KBM-7 (cell line): ENCODE measurements at places on chromosomes 2 and 18.

- no peak for DNase-seq
Measured at GRCh38 chr2:146004462-146004861, 1484.5 kb upstream of the ZEB2 start.

GRCh38 chr2:212595036-212595654, 56.5 kb upstream of the ERBB4 start:
- DNase-seq, result peak; percentile 48

DNA sequence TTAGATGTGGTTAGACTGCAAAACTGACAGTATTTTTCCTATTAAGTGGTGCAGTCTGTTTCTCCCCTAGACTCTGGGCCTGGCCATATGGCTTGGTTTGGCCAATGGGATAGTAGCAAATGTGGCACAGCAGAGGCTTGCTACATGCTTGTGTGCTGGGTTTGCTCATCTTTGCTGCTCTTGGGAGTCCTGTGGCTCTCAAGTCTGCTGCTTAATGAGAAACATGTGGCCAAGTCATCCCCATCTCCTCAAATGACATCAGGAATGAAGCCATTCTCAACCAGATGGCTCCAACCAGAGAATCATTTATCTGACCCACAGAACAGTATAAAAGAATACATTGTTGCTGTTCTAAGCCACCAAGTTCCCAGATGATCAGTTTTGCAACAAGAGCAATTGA, 57.1 kb upstream of the PAX3 start:
- DNase-seq, result no peak

DNA sequence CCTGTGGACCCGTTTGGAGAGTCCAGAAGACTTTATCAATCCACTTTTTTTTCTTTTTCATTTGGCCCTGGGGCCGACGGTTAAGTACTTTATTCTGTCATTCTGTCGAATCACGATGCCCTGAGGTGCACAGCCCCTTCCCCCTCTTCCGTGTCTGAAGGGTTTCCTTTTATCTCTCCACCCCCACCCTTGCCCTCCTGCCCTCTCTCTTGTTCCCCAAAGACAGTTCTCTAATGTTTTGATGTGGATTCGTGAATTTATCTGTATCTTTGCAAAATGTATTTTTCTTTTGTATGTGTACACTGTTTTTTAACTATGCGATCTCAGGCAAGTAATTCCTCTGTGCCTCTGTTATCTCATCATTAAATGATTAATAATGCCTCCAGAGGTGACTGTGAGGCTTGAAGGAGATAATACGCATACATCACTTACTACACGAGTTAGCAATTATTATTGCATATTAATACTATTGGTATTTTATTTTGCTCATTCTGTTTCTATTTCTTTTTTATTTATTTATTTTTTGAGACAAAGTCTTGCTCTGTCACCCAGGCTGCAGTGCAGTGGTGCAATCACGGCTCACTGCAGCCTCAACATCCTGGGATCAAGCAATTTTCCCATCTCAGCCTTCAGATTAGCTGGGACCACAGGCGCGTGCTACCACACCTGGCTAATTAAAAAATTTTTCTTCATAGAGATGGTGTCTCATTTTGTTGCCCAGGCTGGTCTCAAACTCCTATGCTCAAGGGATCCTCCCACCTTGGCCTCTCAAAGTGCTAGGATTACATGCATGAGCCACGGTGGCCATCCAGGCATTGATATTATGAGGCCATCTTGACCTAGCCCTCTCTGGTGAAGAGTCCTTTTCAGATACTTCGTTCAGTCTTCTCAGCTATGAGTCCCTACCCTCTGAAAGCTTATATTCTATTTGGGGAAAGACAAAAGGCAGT, 1.4 kb upstream of the CASP8 start:
- DNase-seq, result no peak

DNA sequence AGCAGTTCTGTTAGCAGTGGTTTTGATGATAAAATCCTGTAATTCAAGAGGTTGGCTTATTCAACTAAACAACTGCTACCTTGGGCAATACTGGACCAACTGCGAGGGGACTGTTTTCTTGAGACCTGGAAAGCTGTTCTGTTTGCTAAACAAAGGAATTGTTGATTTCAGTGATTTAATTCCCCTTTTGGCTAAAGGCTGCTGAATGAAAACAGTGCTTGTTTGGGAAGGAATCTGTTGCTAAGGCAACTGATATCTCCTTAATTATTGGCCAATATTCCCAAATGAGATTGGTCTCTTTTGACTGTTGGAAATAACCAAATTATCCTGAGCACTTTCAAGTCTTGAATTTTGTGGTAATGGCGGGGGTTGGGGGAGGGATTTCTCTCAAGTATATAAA, 136.8 kb downstream of the CAMKMT start:
- DNase-seq, result no peak

DNA sequence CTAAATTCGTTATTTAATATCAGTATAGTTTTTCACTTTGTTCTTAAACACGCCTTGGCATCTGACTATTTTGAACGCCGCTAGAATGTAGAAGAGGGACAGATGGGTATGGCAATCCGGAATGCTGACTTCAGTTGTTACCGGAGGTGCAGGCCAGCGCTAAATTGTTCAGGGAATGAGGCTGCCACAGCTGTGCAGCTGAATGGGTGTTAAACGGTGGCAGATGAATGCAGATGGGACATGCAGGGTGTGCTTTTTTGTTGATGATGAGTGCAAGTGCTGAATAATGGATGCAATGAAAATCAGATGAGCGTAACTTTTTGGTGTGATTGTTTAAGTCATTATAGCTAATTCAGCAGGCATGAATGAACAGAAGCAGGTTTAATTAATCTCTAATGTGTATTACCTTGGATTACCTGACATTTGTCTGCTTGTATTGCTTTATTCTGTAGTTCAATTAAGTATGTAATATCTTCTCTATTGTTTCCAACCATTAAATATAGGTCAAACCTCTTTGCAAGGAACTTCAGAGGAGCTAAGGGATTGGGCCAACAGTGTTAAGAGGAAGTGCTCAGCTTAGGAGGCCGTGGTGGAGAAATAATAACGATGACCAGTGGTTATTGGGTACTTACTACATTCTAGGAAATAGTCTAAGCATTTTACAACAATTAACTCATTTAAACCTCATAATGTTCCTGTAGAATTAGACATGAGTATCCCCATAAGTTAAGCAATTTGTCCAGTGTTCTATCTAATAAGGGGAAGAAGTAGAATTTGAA, 11.9 kb upstream of the CREG2 start:
- DNase-seq, result no peak

DNA sequence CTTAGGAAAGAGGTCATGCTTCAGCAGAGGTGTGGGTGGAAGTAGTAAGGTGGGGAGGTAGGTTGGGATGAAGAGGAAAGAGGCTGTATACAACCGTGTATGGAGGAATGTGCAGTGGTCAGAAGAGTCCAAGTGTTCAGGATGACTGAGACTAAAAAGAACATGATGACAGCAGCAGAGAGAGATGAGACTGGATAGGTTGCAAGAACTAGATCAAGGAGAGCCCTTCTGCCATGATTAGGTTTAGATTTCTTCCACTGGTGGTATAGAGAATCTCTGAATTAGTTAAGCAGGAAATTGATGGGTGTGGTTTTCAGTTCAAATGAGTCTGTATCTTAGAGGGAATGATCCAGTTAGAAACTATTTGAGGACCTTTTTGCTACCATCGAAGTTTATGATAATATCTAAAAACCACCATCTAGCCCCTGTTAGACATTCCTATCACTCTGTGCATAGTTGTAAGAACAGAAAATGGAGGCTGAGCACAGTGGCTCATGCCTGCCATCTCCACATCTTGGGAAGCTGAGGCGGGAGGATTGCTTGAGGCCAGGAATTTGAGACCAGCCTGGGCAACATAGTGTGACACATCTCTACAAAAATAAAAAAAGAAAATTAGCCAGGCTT, 221.0 kb downstream of the LTBP1 start:
- DNase-seq, result no peak

GRCh38 chr2:33133454-33133952, 186.8 kb downstream of the LTBP1 start:
- no peak for DNase-seq

GRCh38 chr2:160816916-160817499, 323.4 kb upstream of the RBMS1 start:
- DNase-seq, result no peak

DNA sequence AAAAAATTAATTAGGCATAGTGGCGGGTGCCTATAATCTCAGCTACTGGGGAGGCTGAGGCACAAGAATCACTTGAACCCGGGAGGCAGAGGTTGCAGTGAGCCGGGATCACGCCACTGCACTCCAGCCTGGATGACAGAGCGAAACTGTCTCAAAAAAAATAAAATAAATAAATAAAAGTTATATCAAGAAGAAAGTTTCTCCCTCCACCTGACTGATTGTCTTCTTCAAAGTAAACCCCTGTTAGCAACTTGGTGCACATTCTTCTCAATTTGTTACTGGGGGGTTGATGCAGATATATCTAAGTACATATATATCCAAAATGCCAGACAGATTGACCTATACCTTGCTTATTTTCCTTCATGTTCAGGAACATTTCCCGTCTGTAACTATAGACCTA, 5.2 kb upstream of the MYCN start:
- DNase-seq, result no peak

DNA sequence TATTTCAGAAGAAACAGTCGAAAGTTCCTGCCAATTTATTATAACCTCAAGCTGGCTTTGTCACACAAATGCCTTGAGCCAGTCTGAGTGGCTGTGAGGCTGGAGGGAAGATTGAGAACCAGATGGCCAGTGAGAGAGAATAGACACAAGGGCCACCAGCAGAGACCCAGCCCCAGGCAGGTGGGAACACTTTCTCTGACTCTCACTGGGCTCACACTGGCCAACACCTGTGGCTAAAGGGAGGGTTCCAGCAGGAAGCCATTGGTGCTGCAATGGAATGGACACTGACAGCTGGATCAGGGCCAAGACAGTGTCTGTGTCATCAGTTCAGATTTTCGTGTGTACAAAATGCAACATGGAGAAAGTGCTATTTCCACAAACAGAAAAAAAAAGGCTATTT, 29.9 kb downstream of the LOXHD1 start:
- DNase-seq, result no peak
